ENCODE measurements at places on chromosomes 2 and 18.

GRCh38 chr2:61926531-61927477 lies 21.3 kb downstream of the COMMD1 start:
- DNase-seq, result peak; percentile 15

- DNase-seq, result peak; percentile 56
These were observed 785 bp downstream of the CLASP1 start for GRCh38 chr2:121648206-121649148.

DNA sequence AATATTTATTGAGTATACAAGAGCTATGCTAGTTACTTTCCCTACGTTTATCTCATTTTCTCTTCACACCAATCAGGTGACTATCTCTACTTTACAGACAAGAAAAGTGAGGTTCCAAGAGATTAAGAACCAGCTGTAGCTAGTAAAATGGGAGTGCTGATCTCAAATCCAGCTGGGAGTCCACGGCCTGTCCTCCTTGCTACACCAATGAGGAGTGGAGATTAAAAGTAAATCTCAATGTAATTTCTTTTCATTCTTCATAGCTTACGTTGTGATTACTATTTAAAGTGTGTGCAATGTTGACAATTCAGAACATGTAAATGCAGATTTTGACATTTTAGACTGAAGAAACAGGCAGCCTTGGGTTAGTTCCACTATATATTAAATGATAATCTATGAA lies 53.9 kb upstream of the NRP2 start:
- DNase-seq, result no peak

GRCh38 chr2:236302555-236302954 lies 38.3 kb upstream of the ASB18 start:
- no peak for DNase-seq

- DNase-seq, result no peak
These were observed 19.6 kb downstream of the RAMP1 start for GRCh38 chr2:237879058-237879430.

GRCh38 chr2:235552671-235553070 lies 58.8 kb downstream of the AGAP1 start:
- no peak for DNase-seq

DNA sequence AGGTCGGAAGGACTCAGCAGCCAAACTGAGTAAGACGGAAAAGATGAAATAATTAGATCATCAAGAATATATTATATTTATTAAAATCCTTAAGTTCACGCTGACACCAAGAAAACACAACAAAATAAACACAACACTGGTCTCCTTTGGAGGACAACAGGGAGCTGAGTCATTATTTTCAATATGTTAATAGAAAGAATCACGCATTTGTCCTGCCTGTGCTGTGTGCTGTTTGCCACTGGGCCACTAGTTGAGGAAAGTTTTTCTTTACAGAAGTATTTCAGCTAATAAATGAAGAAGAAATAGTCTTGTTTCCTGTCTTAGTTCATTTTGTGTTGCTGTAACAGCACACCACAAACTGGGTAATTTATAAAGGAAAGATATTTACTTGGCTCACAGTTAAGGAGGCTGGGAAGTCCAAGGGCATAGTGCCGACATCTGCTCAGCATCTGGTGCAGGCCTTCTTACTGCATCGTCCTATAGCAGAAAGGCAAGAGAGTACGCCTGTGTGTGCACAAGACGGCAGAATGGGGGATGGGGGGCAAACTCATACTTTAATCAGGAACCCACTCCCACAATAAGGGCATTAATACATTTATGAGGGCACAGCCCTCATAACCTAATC lies 88.0 kb downstream of the TCF7L1 start:
- no peak for DNase-seq

GRCh38 chr2:148607566-148607965 lies 37.0 kb upstream of the EPC2 start:
- DNase-seq, result no peak

DNA sequence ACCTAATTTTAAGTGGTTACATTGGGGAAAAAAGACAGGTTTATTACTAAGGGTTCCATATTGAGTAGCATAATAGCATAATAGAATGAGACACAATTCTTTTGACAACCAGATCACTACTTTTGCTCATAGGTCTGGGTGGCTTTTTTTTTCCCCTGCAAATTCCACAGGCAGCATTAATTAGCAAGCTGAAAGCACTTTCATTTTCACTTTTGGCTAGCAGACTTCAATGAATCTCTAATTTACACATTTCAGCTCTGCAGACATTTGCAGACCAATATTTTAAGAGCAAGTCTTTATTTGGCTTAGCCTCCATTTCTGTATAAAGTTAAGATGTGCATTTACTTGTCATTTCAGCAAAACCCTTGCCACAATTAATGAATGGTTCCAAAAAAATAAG lies 185.5 kb downstream of the NOL4 start:
- DNase-seq, result no peak

DNA sequence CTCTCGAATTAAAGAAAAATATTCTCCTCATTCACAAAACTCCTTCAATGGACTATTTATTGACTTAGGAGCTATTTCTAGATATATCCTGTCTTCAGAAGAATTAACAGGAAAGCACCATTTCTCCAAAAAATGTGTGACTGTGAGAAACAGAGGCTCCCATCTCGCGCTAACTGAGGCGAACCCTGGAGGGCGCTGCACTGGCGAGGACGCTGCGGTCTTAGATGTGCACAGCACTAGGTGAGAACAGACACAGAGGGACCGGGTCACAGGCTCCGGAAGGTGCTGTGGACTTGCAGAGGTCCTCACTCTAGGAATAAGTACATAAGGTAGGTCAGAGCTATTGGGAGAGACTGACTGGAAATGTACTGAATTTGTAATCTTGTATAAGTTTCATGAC lies 229.7 kb upstream of the SLC35G4 start:
- no peak for DNase-seq

DNA sequence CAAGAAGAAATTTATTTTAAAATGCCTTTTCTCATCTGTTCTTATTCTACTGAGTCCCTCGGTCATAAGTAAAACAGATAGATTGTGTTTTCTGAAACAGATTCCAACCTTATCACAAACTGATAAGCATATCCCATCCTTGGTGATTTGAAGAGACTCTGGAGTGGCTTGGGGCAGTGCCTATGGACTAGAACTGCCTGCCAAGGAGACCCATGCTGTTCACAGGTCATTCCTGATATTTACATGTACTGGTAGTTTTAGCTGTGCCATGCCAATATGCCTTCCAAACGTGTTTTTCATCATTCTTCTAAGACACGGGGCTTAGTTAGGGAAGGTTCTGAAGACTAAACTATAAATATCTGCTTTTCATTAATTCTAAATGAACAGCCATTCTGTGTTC lies 11.4 kb upstream of the COL6A3 start:
- no peak for DNase-seq

DNA sequence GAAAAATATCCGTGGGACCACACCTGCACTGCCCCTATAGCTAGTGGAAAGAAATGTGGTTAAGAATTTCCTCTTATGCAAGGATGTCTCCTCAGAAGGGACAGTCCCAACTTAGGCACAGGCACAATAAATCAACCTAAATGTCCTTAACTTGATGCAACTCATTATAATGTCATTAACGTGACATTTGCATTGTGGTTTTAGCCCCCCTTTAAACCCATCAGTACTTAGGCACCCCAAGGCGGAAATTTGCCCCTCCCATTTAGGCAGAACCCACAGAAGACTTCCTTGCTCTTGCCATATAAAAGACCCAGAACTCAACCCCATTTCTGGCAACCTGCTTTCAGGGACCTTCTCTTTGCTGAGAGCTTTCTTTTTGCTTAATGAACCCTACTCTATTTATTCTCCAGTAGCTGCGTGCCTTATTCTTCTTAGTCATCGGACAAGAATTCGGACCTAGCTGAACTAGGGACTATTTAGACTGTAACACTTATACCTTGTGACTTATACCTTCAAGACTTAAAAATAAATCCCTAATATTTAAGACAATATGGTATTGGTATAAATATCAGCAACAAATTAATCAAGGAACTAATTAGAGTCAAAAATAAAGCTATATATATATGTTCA lies 1281.6 kb upstream of the TMEFF2 start:
- DNase-seq, result no peak

GRCh38 chr2:235024931-235025773 lies 73.3 kb downstream of the SH3BP4 start:
- no peak for DNase-seq

DNA sequence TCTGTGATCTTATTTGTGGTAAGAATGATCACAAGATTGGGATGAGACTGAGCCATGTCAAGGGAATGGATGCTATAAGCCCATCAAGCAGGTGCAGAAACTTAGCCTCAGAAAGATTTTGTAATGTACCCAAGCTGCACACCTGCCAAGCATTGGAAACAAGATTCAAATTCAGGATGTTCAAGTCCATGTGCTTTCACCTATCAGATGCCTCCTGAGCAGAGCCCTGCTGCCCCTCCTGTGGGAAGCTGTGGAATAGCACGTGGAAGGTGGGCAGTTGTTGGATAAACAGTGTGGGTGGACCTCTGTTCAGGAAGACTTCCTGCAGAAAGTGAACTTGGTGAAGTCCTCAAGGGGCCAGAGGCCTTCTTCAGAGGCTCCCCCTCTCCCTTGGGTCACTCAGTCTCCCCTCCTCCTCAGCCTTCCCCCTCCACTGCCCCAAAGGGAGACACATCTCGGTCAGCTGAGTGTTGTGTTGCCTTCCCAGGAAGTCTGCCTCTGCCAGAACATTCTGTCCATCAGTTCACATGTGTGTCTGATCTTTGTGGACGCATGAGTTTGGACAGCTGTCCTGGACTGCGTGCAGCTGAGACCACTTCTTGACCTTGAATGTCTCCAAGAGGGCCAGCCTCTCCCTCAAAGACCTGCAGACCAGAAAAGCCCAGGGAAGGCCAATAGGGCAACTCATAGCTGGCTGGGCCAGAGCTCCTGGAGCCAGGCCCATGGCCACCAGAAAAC lies 186.1 kb downstream of the INHBB start:
- no peak for DNase-seq

Measured in suppressor macrophage treated with lipopolysaccharide for 1 hour (primary cell).